ENCODE measurements at places on chromosomes 3 and 15. TPM values are rescaled to one million over a fixed set of nuclear protein-coding genes. Genes with fewer than 3 reads are reported as not detected.

GRCh38 chr15:77544162-77544561, 88.5 kb downstream of the LINGO1 start:
- DNase-seq, result no peak

DNA sequence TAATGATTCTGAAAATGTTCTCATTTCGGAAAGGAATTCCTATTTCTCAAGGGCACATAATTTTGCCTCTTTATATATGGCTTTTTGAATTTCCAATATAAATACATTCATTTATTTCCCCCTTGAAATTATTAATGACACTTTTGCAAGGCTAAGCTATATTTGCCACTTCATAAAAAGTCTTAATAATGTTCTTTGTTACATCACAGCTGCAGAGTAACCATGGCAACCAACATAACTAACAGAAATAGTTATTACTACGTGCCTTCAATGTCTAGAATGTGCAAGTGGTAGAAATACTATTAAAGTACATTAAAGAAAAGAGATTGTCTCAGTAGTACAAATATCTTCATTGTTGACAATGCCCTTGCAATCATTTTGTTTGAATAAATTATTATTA, 471.8 kb downstream of the C3orf38 start:
- no peak for DNase-seq

DNA sequence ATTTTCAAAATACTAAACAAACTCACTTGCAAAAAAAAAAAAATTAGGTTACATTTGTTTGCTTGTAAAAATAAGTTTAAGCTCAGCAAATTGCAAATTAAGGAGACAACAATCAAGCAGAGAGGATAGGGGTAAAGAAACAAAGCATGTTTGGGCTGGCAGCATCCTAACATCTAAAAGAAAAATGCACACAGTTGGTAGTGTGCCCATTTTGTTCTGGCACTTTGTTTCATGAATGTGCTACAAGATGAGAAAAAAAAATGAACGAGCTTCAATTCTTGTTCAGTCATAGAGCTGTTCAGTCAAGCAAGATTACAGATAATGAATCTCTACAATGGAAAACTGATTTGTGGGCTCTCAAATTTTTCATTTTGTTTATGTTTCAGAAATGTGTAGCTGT, 17.7 kb upstream of the ZBBX start:
- no peak for DNase-seq

- no peak for DNase-seq
Observed at GRCh38 chr15:50164458-50164857, 17.5 kb upstream of the SLC27A2 start.

MELTF gene
- total RNA-seq, result 5.4 TPM

ZNF385D gene
- total RNA-seq, result 2.4 TPM

DNA sequence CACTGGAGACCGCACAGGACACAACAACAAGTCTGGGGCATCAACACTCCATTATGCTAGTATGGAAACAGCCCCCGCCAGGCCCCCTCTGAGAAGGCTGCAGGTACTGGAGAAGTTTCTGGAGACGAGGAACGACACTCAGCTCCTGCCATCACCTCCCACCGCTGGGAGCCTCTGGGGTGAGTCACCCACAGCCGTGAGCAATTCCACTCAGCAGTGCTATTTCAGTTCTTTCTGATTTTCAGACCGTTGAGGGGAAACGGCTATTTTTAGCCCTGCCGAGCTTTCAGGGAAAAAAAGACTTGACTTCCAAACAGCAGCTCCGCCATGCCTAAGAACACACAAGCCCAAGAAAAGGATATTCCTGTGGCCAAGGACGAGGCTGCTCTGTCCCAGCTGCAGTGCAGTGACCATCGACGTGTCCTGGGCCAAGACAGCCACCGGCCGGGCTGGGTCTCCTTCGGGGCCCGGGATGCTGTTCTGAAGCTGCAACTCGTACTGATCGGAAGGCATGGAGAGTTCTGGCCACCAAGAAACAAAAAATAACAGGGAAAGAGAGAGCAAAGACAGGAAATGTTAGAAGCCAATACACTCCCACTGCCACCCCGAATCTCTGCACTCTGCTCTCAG, 40.8 kb downstream of the NUP210 start:
- no peak for DNase-seq

- DNase-seq, result no peak
Observed at GRCh38 chr3:126205717-126206655, 25.6 kb upstream of the ALDH1L1 start.

GRCh38 chr15:93449798-93450197, 360.8 kb upstream of the RGMA start:
- DNase-seq, result no peak

INSYN1 gene
- 14.2 TPM for total RNA-seq

GRCh38 chr3:59418836-59419235, 369.0 kb upstream of the CFAP20DC start:
- DNase-seq, result no peak

GRCh38 chr15:68830141-68830785, 9.6 kb upstream of the ANP32A start:
- DNase-seq, result no peak

GRCh38 chr3:138363322-138363721, 14.9 kb downstream of the MRAS start:
- no peak for DNase-seq

GRCh38 chr3:36606871-36607765, 157.2 kb downstream of the DCLK3 start:
- DNase-seq, result no peak

GRCh38 chr3:60192297-60193114, 1058.7 kb downstream of the FHIT start:
- no peak for DNase-seq

GRCh38 chr3:49787182-49787464, 781 bp upstream of the IP6K1 start:
- DNase-seq, result no peak

ANKRD63 gene
- 0.74 TPM for total RNA-seq

TMOD2 gene
- 7.4 TPM for total RNA-seq

- DNase-seq, result no peak
Observed at GRCh38 chr3:193230610-193231009, 10.4 kb upstream of the PLAAT1 start.

GRCh38 chr3:159028706-159029105, 226.9 kb downstream of the MFSD1 start:
- no peak for DNase-seq

COL6A5 gene
- 0.03 TPM for total RNA-seq

GRCh38 chr3:151009981-151010380, 37.5 kb upstream of the CLRN1 start:
- DNase-seq, result peak; percentile 21

GRCh38 chr15:51907136-51907862, 64.3 kb downstream of the LEO1 start:
- peak; percentile 60 for DNase-seq

DNA sequence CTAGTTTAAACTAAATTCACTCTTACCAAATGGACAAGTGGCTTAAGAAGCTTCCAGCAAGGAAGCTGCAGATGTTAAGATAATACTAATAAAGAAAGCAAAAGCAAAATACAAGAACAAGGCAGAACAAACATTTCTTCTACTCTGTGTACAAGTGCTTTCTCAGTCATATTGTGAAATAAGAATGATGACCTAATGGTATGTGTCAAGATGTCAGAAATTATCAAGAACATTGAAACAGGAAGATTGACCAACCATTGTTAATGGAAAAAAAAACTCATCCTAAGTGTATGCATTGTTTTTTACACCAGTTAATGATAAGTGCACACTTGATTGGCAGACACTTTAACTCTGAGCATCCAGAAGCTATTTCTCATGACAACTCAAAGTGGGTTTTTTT, 65.4 kb upstream of the P2RY1 start:
- DNase-seq, result no peak

- DNase-seq, result no peak
Observed at GRCh38 chr3:171257251-171258203, 202.7 kb downstream of the TNIK start.

DNA sequence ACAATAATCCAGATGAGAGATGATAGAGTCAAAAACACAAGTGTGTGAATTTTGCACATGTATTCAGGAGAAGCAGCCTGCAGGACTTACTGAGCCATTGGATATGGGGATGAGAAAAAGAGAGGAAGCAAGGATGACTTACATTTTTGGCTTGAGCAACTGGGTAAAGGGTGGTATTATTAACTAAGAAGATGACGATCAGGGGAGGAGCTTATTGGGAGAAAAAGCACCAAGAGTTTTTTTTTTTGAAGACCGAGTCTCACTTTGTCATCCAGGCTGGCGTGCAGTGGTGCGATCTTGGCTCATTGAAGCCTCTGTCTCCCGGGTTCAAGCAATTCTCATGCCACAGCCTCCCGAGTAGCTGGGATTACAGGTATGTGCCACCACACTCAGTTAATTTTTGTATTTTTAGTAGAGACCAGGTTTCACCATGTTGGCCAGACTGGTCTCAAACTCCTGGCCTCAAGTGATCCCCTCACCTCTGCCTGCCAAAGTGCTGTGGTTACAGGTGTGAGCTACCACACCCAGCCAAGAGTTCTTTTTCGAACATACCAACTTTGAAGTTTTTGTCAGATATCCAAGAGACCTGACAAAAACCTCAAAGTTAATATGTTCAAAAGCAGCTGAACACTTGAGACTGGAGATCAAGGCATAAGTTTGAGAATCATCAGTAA, 14.8 kb upstream of the SH3BP5 start:
- no peak for DNase-seq

GRCh38 chr3:38565339-38566214, 69.4 kb downstream of the EXOG start:
- no peak for DNase-seq

- DNase-seq, result no peak
Observed at GRCh38 chr3:126155819-126156218, 24.6 kb downstream of the ALDH1L1 start.

GRCh38 chr3:73716418-73716817, 91.7 kb upstream of the PDZRN3 start:
- no peak for DNase-seq

UBE2E2 gene
- 169 TPM for total RNA-seq

GRCh38 chr3:169836078-169836941, 23.6 kb upstream of the LRRC34 start:
- no peak for DNase-seq

RAB6B gene
- 3.9 TPM for total RNA-seq

IL17RC gene
- total RNA-seq, result 12.6 TPM

DNA sequence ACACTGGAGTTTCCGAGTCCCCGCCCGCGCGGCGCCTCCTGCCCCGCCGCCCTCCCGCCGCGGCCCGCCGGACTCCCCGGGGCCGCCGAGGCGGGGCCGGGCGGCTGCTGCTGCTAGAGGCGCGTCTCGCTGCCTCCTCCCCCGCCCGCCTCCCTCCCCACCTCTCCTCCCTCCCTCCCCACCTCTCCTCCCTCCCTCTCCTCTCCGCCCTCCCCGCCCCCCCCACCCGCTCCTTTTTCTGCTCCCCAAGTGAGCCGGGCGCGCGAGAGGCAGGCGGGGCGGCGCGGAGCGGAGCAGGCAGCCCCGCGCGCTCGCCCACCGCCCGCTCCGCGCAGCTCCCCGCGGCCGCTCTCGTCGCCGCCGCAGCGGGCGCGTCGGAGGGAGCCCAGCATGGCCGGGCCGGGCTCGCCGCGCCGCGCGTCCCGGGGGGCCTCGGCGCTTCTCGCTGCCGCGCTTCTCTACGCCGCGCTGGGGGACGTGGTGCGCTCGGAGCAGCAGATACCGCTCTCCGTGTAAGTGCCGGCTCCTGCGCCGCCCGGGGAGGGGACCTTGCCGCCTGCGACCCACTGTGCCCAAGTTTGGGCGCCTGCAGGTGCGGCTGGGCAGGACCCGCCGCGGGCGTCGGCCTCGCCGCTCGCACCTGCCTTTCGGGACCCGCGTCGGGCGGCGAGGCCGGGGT, at the start of gene CACNA2D3:
Gene CACNA2D3, plus strand, starts transcription at position 229 of the 679 bp plus-strand sequence.
- DNase-seq, result peak; percentile 59

Data from GM23338 (cell line).